ENCODE measurements at places on chromosomes 1 and 21. TPM values are rescaled to one million over a fixed set of nuclear protein-coding genes. Genes with fewer than 3 reads are reported as not detected.

KRTAP12-2 gene
- not detected for total RNA-seq

ZSWIM5 gene
- total RNA-seq, result under 0.01 TPM

NUP210L gene
- under 0.01 TPM for total RNA-seq

TRAPPC3 gene
- total RNA-seq, result 101 TPM

SLC1A7 gene
- not detected for total RNA-seq

ADORA3 gene
- not detected for total RNA-seq

ATP1A4 gene
- total RNA-seq, result not detected

SPRR2G gene
- total RNA-seq, result not detected

All from IMR-90 (cell line).